ENCODE measurements at places on chromosomes 2 and 18.

DNA sequence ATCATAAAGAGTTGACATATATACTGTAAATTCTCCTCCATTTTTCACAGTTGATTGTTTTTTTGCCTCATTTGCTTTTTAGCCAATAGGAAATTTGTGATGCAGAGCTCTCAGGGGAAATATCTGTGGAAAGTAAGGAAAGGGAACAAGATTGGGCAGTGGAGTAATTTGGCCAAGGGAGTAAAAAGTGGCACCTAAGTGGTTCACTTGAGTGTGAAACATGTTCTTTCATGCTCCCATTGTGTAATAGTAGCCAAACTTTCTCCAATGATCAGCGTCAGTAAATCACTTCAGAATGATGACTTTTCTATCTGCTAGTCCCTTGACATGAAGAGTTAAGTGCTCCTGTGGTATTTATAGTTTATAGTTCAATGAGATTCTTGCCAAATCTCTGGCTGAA is 141.9 kb upstream of the KCNJ3 start:
- no peak for DNase-seq

DNA sequence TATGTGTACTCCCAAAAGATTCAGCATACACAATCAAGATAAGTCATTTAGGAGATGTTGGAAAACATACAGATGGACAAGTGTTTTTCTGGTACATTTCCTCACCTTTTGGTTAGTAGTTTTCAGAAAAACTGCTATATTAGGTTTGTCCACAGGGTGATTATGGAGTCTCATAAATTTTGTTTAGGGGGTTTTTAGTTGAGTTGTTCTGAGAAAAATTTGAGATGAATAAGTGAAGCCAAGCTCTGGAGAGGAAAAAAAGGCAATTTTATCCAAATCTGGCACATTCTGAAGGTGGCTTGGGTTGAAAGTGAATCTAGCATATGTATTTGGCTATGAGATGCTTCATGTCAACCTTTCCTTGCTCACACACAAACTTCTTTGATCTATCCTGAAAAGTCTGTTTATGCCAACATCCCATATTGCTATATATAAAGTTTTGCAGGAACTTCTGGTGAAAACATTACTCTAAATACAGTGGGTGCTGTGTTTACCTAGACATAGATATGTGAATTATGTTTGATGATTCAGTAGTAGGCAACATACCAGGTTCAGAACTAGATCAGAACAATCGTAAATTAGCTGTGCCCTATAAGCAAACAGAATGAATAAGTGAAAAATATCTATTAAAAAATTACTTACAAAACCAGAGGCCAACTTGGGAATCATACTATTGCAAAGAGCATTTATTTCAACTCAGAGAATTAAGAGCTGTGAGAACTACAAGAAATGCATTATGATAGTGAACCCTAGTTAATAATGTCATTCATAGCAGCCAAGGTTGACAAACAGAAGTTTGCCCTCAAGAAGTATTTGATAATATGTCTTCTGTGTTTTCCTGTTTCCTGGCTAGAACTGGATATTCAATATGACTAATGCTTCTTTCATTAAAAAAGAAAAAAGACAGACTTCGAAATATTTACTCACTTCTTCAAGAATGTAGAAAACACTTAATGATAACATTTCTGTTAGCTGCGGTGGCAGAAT is 552.0 kb downstream of the IRS1 start:
- DNase-seq = no peak

GRCh38 chr2:171598713-171599319 is 76.5 kb downstream of the CYBRD1 start:
- DNase-seq = no peak

DNA sequence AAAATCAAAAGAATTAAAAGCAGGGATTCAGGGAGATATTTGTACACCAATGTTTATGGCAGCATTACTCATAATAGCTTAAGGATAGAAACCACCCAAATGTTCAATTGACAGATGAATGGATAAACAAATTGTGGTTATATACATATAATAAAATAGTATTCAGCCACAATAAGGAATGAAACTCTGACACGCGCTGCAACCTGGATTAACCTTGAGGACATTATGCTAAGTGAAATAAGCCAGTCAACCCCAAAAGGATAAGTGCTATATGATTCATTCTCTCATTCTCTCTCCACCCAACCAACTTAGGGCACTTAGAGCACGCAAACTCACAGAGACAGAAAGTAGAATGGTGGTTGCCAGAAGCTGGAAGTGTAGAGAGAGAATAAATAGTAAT is 216.8 kb upstream of the SLC14A2 start:
- no peak for DNase-seq

DNA sequence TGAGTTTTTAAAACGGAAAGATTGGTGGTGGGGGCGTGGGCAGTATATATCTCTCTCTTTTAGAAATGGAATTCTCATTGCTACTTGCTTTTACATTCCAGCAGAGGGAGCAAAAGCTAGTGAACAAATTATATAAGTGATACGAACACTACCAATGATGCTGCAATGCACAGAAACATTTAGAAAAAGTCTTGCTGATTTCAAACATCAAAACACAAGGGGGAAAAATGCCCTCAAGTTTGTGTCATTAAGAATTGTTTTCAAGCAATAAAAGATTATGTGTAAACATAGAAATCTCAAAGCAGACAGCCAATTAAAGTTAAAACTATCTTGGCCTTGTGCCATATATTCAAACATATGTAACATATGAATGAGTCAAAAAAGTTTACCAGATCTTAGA is 296.3 kb upstream of the KCNJ3 start:
- DNase-seq = no peak

- DNase-seq = no peak
These were observed 115.1 kb downstream of the KCNE4 start for GRCh38 chr2:223166983-223167650.

DNA sequence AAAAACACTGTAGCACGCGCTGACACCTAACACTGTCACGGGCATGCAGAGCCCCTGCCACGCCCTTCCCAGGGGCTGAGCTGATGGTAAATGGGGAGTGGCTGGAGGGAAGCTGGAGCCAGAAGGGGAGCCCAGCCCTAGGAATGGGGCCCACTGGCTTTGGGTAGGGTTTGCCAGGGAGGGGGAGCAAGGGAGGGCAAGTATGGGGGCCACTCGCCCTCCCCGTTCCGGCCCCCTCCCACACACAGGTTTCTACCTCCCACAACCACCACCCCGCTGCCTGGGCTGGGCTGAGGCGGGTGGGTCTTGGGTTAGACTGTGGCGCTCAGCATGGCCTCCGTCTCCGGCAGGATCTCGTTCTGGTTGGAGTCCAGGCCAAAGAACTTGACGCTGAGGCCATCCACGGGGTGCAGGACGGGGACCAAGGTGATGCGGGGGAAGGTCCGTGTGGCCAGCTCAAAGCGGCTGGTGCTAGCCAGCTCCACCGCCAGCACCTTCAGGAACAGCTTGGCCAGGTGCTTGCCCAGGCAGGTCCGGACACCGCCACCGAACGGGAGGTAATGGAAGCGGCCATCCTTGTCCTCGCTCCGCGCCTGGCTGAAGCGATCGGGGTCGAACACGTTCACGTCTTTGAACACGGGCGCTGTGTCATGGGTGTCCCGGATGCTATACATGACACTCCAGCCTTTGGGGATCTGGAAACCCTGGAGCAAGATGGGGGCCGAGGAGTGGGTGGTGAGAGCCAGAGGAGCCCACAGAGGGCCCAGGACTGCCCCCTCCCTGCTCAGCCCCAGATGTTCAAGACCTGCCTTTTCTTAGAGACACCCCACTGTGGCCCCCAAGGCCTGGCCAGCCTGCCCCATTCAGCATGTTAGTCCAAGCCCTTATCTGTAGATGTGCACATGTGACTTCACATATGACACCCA is 15.5 kb downstream of the CYP26B1 start:
- no peak for DNase-seq
